Ureter (tissue), 1 donor: ENCODE measurements at places on chromosomes 12 and 14.

GRCh38 chr12:122871851-122872780 is 23.8 kb downstream of the VPS37B start:
- DNase-seq = peak; percentile 82

DNA sequence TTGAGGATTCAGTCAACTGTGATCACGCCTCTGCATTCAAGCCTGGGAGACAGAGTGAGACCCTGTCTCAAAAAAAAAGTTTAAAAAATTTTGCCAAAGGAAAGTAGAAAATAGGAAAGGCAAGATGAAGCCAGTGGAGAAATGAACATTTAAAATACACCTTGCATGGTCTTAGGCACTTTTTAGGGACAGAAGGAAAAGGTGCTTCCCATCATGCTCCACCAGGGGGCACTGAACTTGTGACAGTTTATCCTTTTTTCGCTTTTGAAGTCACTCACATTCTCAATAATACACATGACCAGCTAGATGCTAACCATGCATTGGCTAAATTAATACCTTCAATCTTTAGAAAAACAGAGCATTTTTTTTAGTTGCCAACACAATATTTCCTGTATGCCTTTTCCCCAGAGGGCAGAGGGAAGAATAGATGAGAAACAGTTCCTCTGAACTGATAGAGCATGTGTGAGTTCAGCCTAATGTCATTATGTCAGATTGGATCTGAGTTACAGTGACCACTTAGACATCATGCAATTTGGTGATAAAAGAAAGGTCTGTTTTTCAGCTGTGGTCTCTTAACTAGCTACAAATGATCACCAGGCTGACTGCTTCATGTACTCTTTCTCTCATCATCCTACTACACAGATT is 221.8 kb upstream of the SSTR1 start:
- no peak for DNase-seq

DNA sequence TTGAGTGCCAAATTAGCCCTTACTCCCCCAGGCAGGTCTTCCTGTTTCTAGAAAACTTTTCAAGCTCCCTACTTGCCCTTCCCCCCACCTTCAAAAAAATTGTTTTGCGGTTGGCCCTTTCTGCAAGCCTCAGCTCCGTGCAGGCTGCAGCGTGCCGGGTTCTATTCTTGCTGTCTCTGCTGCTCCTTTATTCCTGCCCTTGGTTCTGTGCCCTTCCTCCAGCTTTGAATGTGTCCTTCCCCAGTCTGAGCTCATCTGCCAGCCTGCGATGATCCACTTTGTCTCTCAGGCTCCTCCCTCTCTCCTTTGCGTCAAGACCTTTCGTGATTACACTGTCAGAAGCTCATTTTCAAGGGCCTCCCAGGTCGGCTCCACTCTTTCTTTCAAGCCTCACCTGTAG is 98.6 kb downstream of the IRF2BPL start:
- no peak for DNase-seq

GRCh38 chr14:59816941-59817340 is 53.6 kb downstream of the RTN1 start:
- no peak for DNase-seq

DNA sequence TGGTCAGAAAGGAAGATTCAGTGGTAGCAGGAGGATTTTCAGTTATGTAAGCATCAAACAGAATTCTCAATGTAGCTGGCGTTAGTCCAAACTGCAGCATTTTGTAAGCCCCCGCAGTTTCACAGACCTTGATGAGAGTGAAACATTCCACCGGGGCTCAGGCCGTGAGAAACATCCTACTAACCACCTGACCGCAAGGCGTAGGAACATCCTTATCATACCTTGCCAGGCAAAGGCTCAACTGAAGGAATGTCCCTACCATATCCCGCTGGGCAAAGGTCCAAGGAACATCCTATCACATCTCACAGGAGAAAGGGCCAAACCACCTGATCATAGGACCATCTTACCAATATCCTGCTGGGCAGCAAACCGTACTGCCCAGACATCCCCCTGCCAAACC is 624.8 kb upstream of the TMEM132C start:
- no peak for DNase-seq

GRCh38 chr14:104404922-104405321 is 174.6 kb upstream of the C14orf180 start:
- no peak for DNase-seq

GRCh38 chr12:118432812-118433545 is 56.6 kb downstream of the SUDS3 start:
- no peak for DNase-seq

GRCh38 chr14:74841230-74842207 is 34.4 kb downstream of the PROX2 start:
- DNase-seq = no peak

- no peak for DNase-seq
Measured at GRCh38 chr12:47272412-47273190, 192.8 kb upstream of the AMIGO2 start.

- DNase-seq = no peak
Measured at GRCh38 chr14:72932893-72933292, 6.6 kb downstream of the DCAF4 start.

- no peak for DNase-seq
Measured at GRCh38 chr14:35963209-35963608, 137.1 kb downstream of the BRMS1L start.

DNA sequence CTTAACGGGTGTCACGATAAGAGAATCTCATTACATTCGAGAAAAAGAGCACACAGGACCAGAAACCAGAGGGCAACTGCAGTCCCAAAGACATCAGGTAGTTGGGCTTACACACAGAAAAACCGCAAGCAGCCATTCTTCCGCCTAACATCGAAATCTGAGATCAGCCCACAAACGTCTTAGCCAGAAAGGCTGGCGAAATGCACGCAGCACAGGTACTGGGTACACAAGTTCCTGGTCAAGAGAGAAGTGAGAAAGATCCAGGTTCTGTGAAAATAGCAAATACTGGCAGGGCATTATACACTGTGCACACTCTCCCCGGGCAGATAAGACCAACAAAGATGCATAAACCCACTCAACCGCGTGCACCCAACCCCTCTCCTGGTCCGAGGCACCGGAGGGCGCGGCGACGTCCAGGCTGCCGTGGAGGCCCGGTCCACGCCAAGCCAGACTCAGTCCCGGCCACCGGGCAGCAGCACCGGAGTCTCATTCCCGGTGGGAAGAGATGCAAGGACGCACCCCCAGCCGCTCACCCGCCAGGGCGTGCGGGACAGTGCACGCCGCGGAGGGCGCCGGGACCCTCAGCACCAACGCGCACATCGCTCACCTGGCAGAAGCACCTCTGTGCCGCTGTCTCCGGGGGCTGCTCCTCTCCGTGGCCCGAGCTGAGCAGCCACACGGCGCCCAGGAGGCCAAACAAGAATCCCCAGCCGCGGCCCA is 437 bp downstream of the ERO1A start:
- DNase-seq = no peak

GRCh38 chr12:42761086-42761485 is 171.5 kb upstream of the PRICKLE1 start:
- no peak for DNase-seq

GRCh38 chr12:26855337-26855736 is 22.3 kb upstream of the ITPR2 start:
- no peak for DNase-seq

GRCh38 chr14:76352639-76353281 is 23.2 kb upstream of the ESRRB start:
- DNase-seq = no peak

GRCh38 chr12:14828892-14829291 is 14.4 kb downstream of the ART4 start:
- no peak for DNase-seq

- DNase-seq = no peak
Measured at GRCh38 chr14:104169699-104170479, 31.5 kb downstream of the KIF26A start.

DNA sequence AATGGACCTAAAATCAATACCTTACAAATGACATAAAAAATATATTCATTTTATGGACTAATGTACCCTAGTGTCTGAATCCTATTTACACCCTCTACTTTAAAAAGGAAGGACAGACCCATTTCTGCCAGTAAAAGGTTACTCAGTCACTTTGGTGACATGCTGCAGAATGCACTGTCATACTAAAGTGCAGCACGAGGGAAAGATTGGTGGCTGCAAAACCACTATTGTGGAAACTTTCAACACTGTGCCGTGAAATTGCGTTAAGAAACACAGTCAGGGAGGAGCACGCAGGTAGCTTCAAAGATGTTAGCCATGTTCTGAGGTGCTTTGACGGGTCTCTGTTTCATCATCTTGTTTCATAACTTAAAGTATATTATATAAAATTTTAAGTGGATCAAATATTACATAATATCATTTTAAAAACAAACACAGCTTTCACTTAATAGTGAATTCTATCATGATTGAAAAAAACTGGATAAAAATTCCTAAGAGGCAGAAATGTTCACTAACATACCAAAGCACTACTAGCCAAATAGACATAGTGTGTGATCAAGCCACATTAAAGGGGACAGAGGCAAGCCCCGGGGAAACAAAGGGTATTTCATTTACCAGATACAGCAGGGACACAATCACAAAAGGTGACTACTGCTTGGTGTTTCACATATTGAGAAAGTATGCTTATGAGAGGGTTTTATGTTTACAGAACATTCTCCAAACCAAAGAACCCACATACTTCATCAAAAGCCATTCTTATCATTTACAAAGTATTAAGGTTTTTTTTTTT is 330.8 kb upstream of the SOX5 start:
- DNase-seq = no peak

- no peak for DNase-seq
Measured at GRCh38 chr14:60242429-60242828, 6.6 kb upstream of the PPM1A start.

DNA sequence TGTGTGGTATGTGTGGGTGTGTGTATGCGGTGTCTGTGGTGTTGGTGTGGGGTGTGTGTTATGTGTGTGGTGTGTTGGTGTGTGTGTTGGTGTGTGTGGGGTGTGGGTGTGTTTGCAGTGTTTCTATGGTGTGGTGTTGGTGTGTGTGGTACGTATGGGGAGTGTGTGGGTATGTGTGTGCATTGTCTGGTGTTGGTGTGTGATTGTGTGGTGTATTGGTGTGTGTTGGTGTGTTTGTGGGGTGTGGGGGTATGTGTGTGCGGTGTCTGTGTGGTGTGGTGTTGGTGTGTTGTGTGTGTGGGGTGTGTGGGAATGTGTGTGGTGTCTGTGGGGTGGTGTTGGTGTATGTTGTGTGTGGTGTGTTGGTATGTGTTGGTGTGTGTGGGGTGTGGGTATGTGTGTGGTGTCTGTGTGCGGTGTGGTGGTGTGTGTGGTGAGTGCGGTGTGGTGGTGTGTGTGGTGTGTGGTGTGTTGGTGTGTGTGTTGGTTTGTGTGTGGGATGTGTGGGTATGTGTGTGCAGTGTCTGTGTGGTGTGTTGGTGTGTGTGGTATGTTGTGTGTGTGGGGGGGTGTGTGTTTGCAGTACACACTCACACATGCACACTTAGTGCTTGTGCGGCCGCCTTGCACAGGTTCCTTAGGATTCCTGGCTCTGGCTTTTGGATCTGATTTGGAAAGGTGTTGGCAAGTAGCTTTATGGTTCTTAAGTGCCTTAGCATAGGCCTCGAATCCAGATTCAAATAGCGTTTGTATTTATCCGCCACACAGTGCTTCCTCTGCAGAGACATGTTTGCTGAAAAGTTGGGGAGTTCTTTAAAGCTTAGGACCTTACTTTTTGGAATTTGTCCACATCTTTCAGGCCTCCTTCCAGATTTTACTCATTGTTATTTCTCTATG is 16.4 kb downstream of the MLXIP start:
- no peak for DNase-seq

DNA sequence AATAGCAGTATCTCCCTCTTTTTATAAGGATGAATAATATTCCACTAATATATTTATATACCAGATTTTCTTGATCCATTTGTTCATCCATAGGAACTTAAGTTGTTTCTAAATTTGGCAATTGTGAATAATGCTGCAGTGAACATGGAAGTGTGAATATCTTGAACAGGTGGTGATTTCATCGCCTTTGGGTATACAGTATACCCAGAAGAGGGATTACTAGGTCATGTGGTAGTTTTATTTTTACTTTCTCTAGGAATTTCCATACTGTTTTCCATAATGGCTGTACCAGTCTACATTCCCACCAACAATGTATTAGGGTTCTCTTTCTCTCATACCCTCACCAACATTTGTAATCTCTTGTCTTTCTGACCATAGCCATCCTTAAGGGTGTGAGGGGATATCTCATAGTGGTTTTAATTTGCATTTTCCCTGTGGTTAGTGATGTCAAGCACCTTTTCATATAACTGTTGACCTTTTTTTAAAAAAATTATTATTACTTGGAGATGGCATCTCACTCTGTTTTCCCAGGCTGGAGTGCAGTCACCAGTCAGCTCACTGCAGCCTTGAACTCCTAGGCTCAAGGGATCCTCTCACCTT is 20.5 kb downstream of the PPHLN1 start:
- DNase-seq = no peak

DNA sequence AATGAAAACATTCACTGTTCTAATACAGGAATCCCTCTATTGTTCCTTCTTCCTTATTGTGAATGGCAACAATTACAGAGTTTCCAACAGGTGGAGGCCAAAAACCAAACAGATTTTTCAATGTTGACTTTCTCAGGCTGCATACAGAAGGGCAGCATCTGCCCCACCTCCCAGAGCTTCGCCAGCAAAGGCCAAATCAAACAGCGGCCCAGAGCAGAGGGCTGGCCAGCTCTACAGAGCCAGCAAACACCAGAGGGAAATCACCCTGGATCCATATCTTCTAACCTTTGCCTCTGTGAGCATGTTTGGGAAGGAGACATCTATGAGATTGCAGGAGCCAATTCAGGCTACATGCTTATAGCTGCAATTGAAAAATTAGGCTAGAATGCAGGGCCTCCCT is 4.4 kb upstream of the CRACR2A start:
- no peak for DNase-seq

DNA sequence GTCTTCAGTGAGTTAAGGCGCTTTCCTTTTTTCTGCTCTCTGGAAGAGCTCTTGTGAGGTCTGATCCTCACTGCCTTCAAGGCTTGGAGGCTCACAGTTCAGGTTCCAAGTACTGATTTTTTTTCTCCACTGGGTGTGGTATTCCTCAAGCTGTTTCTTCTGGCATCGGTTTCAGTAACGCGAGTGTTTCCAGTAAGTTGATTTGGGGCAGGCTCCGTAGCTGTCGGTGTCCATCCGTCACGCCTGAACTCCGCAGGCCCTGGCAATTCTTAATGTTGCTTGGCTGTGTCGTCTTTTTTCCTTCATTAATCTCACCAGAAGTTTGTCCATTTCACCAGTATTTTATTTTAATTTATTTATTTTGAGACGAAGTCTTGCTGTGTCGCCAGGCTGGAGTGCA is 30.6 kb downstream of the LRCOL1 start:
- no peak for DNase-seq

GRCh38 chr12:57242691-57243454 is 8.1 kb downstream of the STAC3 start:
- no peak for DNase-seq
